Uterus (tissue), 4 donors: ENCODE measurements at places on chromosomes 13 and 19. TPM values are rescaled to one million over a fixed set of nuclear protein-coding genes. Genes with fewer than 3 reads are reported as not detected.

The IGFL3 gene
- not detected for total RNA-seq

The ZSCAN22 gene
- total RNA-seq: 3.9 TPM

The PEPD gene
- 39.7 TPM for total RNA-seq

The KLK8 gene
- total RNA-seq: not detected

The CCDC8 gene
- 42.6 TPM for total RNA-seq

The CYTH2 gene
- total RNA-seq: 70.3 TPM

The TNNT1 gene
- total RNA-seq: not detected

The CGB7 gene
- not detected for total RNA-seq

The PCP2 gene
- not detected for total RNA-seq
